SJCRH30 (cell line): ENCODE measurements at places on chromosomes 1 and 21. TPM values are rescaled to one million over a fixed set of nuclear protein-coding genes. Genes with fewer than 3 reads are reported as not detected.
A peak's percentile ranks its signal among the peaks of the same experiment; 100 is the strongest.

DNA sequence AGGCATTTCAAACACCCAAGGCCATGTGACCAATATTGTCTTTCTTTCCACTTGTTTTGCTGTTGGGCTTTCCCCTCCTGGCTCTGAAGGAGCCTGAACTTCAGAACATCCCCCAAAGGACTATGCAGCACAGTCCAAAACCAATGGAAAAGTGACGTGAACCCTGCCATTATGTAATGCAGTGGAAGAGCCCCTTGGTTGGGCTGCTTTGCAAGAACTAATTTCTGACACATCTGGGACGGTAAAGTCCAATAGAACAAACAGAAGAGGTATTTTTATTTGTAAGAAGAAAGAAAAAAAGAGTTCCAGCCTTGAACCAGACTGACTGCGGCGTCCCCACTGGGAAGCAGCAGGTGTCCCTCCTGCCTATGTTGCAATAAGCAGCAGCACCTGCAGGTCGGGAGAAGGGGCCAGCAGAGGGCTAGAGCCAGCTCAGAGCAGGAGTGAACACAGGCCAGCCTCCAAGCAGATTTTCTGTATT is 116.7 kb downstream of the CDC7 start:
- H3K27me3 ChIP-seq, result no peaks in the 10 kb centered on the region
- H3K4me1 ChIP-seq, result no peaks in the 10 kb centered on the region
- H3K36me3 ChIP-seq, result no peaks in the 10 kb centered on the region
- no peak overlapping the region for H3K27ac ChIP-seq

- H3K36me3 ChIP-seq, result no peaks in the 10 kb centered on the region
- no peak for DNase-seq
- H3K4me3 ChIP-seq, result no peak within 1 kb of the TSS
- no peaks in the 10 kb centered on the region for H3K4me1 ChIP-seq
Measured at GRCh38 chr1:163202833-163203451, at the start of gene RGS5. Gene RGS5 (minus strand): TSS chr1:163202916. CDS start chr1:163202835, 81 bp downstream.

DNA sequence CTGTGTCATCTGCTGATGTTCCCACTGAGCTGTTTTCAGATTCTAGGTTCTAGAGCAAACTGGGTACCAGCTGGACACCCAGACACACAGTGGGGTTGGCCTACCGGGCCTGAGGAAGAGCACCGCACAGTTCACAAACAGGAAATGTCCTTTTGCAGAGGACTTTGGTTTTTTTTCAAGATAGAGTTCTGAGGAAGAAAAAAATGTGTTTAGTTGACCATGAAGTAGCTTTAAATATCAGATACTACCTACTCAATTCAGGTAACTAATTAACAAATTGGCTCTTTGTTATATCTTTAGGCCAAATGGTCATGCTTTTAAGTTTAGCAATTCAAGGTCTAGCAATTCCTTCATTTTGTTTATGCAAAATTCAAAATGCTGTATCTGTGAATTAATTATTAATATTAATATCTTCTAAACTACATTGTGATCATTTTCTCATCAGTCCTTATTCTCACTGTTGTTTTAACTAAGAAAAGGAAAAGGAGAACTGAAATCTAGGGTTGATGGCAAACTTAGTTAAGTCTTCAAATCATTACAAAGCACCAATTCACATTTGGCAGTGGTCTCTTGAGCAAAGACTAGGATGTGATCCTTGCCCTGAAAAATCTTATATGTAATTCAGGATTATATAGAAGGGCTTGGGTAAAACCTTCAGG is 17.2 kb upstream of the NCF2 start:
- DNase-seq, result no peak
- H3K4me3 ChIP-seq, result no peak overlapping the region
- H3K36me3 ChIP-seq, result no peaks in the 10 kb centered on the region
- peaks cover 5% of the 10 kb centered on the region; the same call in 1 of the 2 replicates for H3K4me1 ChIP-seq
- no peaks in the 10 kb centered on the region for H3K27me3 ChIP-seq
- H3K27ac ChIP-seq, result no peak overlapping the region

- DNase-seq, result no peak
- peaks cover 11% of the 10 kb centered on the region for H3K4me1 ChIP-seq
- no peak overlapping the region for H3K4me3 ChIP-seq
- H3K27ac ChIP-seq, result no peak overlapping the region
Measured at GRCh38 chr1:54381524-54381923, 24.7 kb downstream of the SSBP3 start.

GRCh38 chr1:77281491-77282186 is at the start of gene AK5:
Gene AK5 (plus strand): TSS chr1:77282019. CDS start chr1:77282314, 295 bp downstream.
- no peaks in the 10 kb centered on the region for H3K4me1 ChIP-seq
- H3K4me3 ChIP-seq, result peak within 1 kb of the TSS; percentile 77
- H3K27me3 ChIP-seq, result no peaks in the 10 kb centered on the region
- peak; percentile 75 for DNase-seq

DNA sequence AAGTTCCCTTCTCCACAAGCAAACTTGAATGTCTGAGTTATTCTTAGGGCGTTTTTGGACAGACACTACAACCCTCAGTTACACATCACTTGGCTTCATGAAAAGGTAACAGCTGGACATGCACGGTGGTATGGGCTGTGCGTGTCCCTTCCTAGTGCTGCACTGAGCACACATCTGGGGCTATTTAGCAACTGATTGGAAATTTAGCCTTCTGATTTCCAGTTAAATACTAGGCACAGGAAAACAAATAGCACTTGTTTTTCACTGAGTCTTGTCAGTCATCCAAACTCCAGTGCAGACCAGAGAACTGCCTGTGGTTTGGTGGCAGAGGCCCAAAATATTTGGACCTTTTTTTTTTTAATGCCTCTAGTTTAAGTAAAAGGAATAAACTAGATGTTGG is 134.7 kb downstream of the TGFBR3 start:
- H3K4me3 ChIP-seq, result no peak overlapping the region
- H3K27ac ChIP-seq, result no peak overlapping the region
- DNase-seq, result no peak
- peaks cover 13% of the 10 kb centered on the region for H3K4me1 ChIP-seq
- no peaks in the 10 kb centered on the region for H3K27me3 ChIP-seq
- no peaks in the 10 kb centered on the region for H3K36me3 ChIP-seq

DNA sequence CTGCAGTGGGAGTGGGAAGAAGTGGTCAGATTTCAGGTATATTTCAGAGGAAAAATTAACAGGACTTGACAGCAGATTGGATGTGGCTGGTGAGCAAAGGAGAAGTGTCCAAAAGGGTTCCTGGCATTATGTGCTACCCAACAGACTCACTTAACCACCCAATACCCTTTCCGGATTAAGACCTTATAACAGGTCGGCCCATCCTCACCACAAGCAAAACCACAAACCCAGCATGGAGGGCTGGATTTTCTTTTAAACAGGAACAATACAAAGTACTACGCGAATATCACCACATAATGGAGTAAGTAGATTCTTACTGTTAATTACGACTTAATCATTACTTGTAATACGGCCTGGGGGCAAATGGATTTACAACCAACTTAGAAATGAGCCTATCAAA is 59.2 kb downstream of the WDR64 start:
- no peak overlapping the region for H3K4me3 ChIP-seq
- H3K27me3 ChIP-seq, result no peaks in the 10 kb centered on the region
- no peaks in the 10 kb centered on the region for H3K36me3 ChIP-seq

GRCh38 chr1:219066631-219067349 is 106.9 kb upstream of the LYPLAL1 start:
- peaks cover 8% of the 10 kb centered on the region for H3K4me1 ChIP-seq
- H3K4me3 ChIP-seq, result no peak overlapping the region
- no peak overlapping the region for H3K27ac ChIP-seq
- H3K36me3 ChIP-seq, result no peaks in the 10 kb centered on the region
- no peaks in the 10 kb centered on the region for H3K27me3 ChIP-seq

DNA sequence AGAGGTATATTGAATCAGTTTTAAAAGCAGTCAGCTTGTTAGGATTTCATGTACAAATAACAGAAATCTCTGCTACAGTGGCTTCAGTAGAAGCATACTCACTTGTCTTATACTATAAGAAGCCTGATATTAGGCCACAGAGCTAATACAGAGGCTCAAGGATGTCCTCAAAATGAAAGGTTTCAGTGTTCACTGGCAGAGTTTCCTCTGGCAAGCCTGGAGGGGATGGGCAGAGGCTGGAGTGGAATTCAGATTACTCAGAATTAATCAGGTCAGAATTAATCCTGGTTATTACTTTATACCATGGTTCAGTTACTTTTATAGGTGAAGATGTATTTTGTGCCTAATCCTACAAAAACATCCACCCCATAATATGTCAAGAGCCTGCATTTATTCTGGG is 520.5 kb downstream of the USP25 start:
- H3K27me3 ChIP-seq, result no peaks in the 10 kb centered on the region
- H3K27ac ChIP-seq, result no peak overlapping the region
- no peaks in the 10 kb centered on the region; the same call in 1 of the 2 replicates for H3K36me3 ChIP-seq
- no peaks in the 10 kb centered on the region for H3K4me1 ChIP-seq

DNA sequence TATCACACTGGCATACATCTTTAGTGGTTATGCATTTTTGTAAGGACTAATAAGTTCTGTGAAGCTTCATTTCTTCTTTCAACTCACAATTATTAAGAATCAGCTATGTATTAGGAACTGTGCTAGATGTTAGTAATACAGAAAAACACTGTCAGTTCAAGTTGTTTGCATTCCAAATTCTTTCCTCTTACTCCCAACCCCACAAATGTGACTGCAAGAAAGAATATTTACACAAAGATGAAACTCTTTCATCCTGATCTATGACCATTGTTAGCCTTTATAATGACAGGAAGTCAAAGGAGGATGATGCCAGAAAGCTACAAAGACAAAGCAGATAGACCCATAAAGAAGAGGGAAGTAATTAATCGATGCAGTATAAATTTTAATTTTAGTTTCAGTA is 21.0 kb upstream of the GADD45A start:
- H3K27me3 ChIP-seq, result no peaks in the 10 kb centered on the region
- H3K4me1 ChIP-seq, result peaks cover 4% of the 10 kb centered on the region; the same call in 1 of the 2 replicates
- H3K27ac ChIP-seq, result no peak overlapping the region
- H3K4me3 ChIP-seq, result no peak overlapping the region
- H3K36me3 ChIP-seq, result no peaks in the 10 kb centered on the region

- H3K27me3 ChIP-seq, result no peaks in the 10 kb centered on the region
- no peak overlapping the region for H3K27ac ChIP-seq
- DNase-seq, result peak; percentile 76
- no peak overlapping the region for H3K4me3 ChIP-seq
Measured at GRCh38 chr1:112298558-112298957, 97.5 kb upstream of the CTTNBP2NL start.

GRCh38 chr21:25487046-25487594 is 120.2 kb downstream of the MRPL39 start:
- no peaks in the 10 kb centered on the region for H3K4me1 ChIP-seq
- H3K27me3 ChIP-seq, result no peaks in the 10 kb centered on the region
- H3K4me3 ChIP-seq, result no peak overlapping the region
- no peak overlapping the region for H3K27ac ChIP-seq
- no peak for DNase-seq
- no peaks in the 10 kb centered on the region for H3K36me3 ChIP-seq

- no peak overlapping the region for H3K4me3 ChIP-seq
- H3K27me3 ChIP-seq, result no peaks in the 10 kb centered on the region
- H3K27ac ChIP-seq, result no peak overlapping the region
- no peaks in the 10 kb centered on the region for H3K4me1 ChIP-seq
- DNase-seq, result no peak
- no peaks in the 10 kb centered on the region for H3K36me3 ChIP-seq
Measured at GRCh38 chr1:44012404-44012803, 18.9 kb downstream of the SLC6A9 start.

DNA sequence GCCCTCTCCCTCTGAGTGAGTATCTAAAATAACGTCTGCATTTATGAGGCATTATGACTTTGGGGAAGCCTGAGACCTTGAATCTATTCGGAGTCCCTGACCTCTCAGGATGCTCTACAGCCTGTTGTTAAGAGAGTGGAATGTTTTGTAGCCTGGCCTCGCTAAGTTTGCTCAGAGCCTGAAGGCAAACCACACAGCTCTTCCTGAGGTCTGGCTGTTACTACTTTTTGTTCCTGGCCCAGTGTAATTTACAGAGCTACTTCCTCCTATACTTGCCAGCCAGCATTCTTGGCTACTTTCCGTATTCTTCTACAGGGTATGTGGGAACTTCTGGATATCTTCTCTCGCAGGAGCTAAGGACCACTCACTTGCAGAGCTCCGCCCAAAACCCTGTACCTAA is 3.6 kb upstream of the ZMYM4 start:
- no peaks in the 10 kb centered on the region for H3K36me3 ChIP-seq
- H3K4me3 ChIP-seq, result no peak overlapping the region
- no peak overlapping the region for H3K27ac ChIP-seq
- H3K4me1 ChIP-seq, result peaks cover 5% of the 10 kb centered on the region
- H3K27me3 ChIP-seq, result no peaks in the 10 kb centered on the region

The UBE2J2 gene
- 109 and 115 TPM in 2 replicates for total RNA-seq

The EFNA1 gene
- total RNA-seq, result 1.8 and 2.2 TPM in 2 replicates

The IQGAP3 gene
- 16.8 and 21.3 TPM in 2 replicates for total RNA-seq

The AADACL3 gene
- not detected in 2 replicates for total RNA-seq

The TRABD2B gene
- total RNA-seq, result 1.1 and 1.3 TPM in 2 replicates

The GPR3 gene
- 8.3 TPM in 2 replicates for total RNA-seq

The GPX7 gene
- total RNA-seq, result 10.6 and 13.4 TPM in 2 replicates

The TTC39A gene
- 0.14 and 0.73 TPM in 2 replicates for total RNA-seq

The BARHL2 gene
- total RNA-seq, result not detected in 2 replicates

The C1orf94 gene
- total RNA-seq, result 5.7 and 6.9 TPM in 2 replicates

The EPS15 gene
- 30.1 and 34.7 TPM in 2 replicates for total RNA-seq
